ENCODE measurements at places on chromosomes 1 and 21. TPM values are rescaled to one million over a fixed set of nuclear protein-coding genes. Genes with fewer than 3 reads are reported as not detected.

DNA sequence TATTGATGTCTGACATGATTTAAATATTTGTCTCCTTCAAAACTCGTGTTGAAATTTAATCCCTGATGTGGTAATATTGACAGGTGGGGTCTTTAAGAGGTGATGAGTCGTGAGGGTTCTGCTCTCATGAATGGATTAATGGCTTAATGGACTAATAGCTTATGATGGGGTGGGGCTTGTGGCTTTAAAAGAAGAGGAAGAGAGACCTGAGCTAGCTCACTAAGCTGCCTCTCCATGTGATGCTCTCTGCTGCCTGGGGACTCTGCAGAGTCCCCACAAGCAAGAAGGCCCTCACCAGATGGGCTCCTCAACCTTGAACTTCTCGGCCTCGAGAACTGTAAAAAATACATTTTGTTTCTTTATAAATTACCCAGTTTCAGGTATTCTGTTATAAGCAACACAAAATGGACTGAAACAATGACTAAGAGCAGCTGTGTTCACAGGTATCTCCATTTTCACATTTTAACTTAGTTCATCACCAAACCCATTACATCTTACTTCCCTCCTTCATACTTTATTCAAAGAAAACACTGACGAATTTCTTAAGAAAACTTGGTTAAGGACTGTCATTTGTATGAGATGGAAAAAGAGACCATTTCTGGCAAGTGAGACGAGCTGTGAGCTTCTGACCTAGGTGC is 12.1 kb upstream of the AIM2 start:
- no peak for ATAC-seq

FBLIM1 gene
- 56.5 TPM for total RNA-seq

- no peak for ATAC-seq
These were observed 3.3 kb upstream of the BRWD1 start for GRCh38 chr21:39316729-39317128.

- no peak for ATAC-seq
These were observed 736.2 kb downstream of the PTPRU start for GRCh38 chr1:29972421-29973053.

DNA sequence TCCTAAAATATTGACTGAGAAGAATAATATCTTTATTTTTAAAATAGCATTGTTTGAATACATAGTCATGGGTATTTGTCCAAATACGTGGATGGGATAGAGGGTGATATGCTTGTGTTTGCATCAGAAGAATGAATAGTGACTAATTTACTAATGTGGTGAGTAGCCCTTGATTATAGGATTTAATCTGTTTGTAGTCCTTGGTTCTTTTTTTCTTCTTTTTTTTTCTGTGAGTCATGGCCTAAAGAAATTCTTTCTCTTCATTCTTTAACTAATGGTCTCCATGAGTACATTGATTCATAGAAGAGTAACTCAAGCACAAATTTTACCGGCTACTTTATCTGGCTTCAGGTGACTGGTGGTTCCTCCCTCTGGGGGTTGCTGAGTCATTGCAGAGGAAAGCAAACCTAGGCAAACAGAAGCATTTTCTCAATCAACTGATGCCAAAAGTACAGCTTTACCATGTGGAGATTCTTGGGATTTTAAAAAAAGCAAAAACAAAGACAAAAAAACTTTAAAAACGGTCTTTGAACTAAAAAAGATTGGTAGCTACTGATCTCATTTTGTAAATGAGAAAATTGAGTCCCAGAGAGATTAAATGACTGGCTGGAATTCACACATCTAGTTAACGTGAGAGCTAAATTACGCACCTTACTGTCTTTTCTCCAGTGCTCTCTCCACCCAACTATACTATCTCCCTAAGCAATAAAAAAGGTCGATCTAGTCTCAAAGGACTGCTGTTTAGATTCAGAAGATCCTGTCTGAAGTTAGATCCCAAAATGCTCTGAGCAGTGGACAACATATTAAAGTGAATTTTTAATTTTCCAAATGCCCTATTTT is 40.5 kb downstream of the AK5 start:
- ATAC-seq, result no peak

DNA sequence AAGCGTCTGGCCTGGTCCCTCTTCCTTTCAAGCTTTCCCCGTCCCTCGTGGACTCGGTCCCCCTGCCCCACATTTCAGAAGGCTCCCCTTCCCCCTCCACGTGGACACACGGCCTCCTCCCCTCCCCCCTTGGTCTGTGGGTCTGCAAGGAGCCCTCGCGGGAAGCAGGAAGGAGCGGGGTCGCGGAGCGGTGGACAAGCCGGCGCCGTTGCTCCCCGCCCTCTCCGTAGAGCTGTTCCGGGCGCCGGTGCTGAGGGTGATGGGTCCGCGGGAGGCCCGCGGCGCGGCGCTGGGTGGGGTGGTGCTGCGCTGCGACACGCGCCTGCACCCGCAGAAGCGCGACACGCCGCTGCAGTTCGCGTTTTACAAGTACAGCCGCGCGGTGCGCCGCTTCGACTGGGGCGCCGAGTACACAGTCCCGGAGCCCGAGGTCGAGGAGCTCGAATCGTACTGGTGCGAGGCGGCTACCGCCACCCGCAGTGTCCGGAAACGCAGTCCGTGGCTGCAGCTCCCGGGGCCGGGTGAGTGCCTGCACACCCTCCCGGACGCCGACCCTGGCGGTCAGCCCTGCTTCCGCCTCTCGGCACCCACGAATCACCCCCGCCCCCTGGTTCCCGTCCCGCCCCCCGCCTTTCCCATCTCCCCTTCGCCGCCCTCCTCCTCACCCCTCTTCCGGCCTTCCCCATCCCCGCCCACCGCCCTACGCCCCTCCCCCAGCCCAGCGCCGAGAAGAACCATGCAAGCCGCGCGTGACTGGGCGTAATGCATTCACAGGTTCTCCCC is 5.3 kb downstream of the FCRLB start:
- peak; percentile 84 for ATAC-seq

- no peak for ATAC-seq
These were observed 5.4 kb upstream of the SHISA4 start for GRCh38 chr1:201883266-201883665.

- ATAC-seq, result no peak
These were observed 29.1 kb downstream of the PIGP start for GRCh38 chr21:37043818-37044217.

TMEM39B gene
- 10.5 TPM for total RNA-seq

- ATAC-seq, result no peak
These were observed 86.1 kb downstream of the OMA1 start for GRCh38 chr1:58460469-58460868.

- no peak for ATAC-seq
These were observed 52.8 kb downstream of the EDN2 start for GRCh38 chr1:41431490-41432350.

PRDM15 gene
- 5.5 TPM for total RNA-seq

GRCh38 chr1:222454782-222455181 is 93.1 kb downstream of the HHIPL2 start:
- peak; percentile 40 for ATAC-seq

CHODL gene
- 0.72 TPM for total RNA-seq

DNA sequence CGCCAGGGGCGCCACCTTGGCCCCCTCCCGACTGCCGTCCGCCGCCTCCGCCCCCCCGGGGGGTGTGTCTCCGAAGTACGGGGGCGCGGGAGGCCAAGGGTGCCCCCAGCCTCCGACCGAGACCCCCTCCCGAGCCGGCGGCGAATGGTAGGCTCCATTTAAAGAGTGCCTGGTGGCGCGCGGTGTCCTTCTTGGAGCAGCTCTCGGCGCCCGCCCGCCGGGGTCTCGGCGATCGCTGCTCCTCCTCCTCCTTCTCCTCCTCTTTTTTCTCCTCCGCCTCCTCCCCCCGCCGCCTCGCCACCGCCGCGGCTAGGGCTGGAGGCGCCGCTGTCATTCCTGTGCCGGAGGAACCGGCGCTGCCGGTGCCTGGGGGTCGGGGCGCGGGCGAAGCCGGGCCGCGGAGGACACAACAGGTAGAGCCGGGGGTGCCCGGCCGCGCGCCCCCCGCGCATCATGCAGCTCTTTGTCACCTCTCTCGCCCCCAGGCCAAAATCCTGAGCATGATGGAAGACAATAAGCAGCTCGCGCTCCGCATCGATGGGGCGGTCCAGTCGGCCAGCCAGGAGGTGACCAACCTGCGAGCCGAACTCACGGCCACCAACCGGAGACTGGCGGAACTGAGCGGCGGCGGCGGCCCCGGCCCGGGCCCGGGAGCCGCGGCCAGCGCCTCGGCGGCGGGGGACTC is at the start of gene KAZN:
Gene KAZN (plus strand): TSS at position 188 of the 685 bp plus-strand sequence.
- peak; percentile 42 for ATAC-seq

CYP4X1 gene
- 25.1 TPM for total RNA-seq

- no peak for ATAC-seq
These were observed 249.1 kb downstream of the FOXD2 start for GRCh38 chr1:47686731-47687630.

DNA sequence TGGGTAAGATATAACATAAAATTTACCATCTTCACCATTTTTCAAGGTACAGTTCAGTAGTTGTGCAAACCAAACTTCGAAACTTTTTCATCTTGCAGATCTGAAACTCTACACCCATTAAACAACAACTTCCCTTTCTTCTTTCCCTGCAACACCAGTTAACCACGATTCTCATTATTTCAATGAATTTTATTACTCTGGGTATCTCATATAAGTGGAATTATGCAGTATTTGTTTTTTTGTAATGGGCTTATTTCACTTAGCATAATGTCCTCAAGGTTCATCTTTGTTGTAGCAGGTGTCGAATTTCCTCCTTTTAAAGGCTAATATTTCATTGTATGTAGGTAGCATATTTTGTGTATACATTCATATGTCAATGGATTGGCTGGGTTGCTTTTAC is 146.1 kb downstream of the SPATA46 start:
- ATAC-seq, result no peak

- ATAC-seq, result no peak
These were observed 26.8 kb downstream of the SLC1A7 start for GRCh38 chr1:53115403-53116306.

KRTAP12-2 gene
- not detected for total RNA-seq

- ATAC-seq, result no peak
These were observed 1.1 kb upstream of the NFIA start for GRCh38 chr1:61081144-61081685.

- ATAC-seq, result no peak
These were observed 159.8 kb downstream of the TGFBR3 start for GRCh38 chr1:91725989-91726721.
